ENCODE measurements at places on chromosomes 5 and 9. TPM values are rescaled to one million over a fixed set of nuclear protein-coding genes. Genes with fewer than 3 reads are reported as not detected.

SYNPO gene
- total RNA-seq: 62.9 TPM

ANKRD31 gene
- total RNA-seq: 0.05 TPM

HMCN2 gene
- 20.1 TPM for total RNA-seq

IFNB1 gene
- not detected for total RNA-seq

ZNF169 gene
- total RNA-seq: 10.0 TPM

NMUR2 gene
- total RNA-seq: not detected

DNA sequence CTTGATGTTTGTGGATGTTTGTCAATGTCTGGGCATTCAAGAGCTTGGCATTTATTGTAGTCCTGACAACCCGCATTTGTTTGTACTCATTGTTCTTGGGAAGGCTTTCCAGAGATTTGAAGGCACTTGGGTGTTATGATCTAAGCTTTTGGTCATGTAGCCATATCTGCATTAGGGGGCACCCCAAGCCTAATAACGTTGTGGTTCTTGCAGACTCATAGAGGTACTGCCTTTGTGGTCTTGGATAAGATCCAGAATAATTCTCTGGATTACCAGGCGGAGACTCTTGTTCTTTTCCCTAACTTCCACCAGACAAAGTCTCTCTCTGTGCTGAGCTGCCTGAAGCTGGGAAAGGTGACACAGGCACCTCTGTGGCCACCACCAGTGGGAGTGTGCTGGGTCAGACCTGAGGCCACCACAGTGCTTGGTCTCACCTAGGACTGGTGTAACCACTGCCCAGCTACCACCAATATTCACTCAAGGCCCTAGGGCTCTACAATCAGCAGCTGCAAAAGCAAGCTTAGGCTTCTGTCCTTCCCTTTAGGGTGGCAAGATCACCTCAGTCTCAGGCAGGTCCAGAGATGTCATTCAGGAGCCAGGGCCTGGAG, 144.4 kb upstream of the TAS2R1 start:
- no peak overlapping the region for H3K4me3 ChIP-seq
- H3K4me1 ChIP-seq: no peaks in the 10 kb centered on the region
- H3K27me3 ChIP-seq: no peaks in the 10 kb centered on the region
- no peak for DNase-seq
- no peaks in the 10 kb centered on the region for H3K36me3 ChIP-seq

GRCh38 chr9:128143525-128144238, 5.6 kb upstream of the LCN2 start:
- no peaks in the 10 kb centered on the region for H3K27me3 ChIP-seq
- H3K4me3 ChIP-seq: no peak overlapping the region
- H3K36me3 ChIP-seq: no peaks in the 10 kb centered on the region

DNA sequence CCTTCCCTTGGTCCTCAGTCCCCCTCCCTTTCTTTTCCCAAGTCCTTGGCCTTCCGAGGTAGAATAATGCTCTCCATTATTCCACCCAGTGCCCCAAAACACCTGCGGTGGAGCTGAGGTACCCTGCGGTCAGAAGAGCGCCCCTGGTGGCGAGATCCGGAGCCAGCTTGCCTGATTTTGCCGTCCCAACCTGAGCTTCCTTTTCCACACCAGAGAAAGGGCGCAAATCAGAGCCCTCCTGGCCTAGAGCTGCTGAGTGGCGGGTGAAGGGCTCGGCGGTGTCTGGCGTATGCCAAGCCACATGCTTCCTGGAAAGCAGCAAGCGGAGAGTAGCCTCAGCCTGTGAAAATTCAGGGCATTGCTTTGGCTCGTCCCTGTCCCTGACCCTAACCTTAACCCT, 21.1 kb upstream of the CARTPT start:
- no peak overlapping the region for H3K27ac ChIP-seq
- H3K27me3 ChIP-seq: no peaks in the 10 kb centered on the region
- no peak overlapping the region for H3K4me3 ChIP-seq
- no peaks in the 10 kb centered on the region for H3K36me3 ChIP-seq
- no peak for DNase-seq

GRCh38 chr9:130073373-130073772, 19.7 kb downstream of the GPR107 start:
- no peak overlapping the region for H3K4me3 ChIP-seq
- no peaks in the 10 kb centered on the region for H3K27me3 ChIP-seq
- peaks cover 10% of the 10 kb centered on the region for H3K36me3 ChIP-seq

DNA sequence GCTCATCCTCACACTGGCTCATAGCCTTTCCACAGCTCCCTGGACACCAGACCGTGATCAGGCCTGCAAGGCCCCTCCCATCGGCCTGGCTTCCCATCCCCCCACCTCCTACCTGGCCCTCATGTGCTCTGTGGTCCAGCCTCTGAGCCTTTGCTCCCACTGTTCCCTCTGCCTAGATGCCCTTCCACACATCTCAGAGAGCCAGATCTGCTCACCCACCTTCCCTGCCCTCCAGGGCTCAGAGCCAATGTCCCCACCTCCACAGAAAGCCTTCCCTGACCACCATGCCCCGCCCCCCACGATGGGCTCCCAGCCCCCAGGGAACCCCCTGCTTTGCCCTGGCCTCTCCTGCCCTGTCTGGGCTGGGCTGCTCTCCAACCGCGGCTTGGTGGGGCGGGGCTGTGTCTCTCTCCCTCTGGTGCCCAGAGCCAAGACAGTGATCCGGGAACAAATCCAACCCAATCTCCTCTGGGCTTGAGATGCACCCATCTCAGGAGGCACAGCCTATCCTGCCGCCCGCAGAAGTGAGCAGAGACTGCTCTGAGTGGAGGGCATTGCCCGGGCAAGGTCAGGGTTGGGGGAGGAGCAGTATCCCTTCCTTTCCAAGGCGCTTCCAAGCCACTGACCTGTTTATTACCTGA, 1.6 kb downstream of the NINJ1 start:
- H3K4me1 ChIP-seq: peaks cover 23% of the 10 kb centered on the region
- H3K36me3 ChIP-seq: no peaks in the 10 kb centered on the region
- DNase-seq: peak; percentile 75
- H3K27me3 ChIP-seq: no peaks in the 10 kb centered on the region

- no peak overlapping the region for H3K27ac ChIP-seq
- H3K36me3 ChIP-seq: no peaks in the 10 kb centered on the region
- no peaks in the 10 kb centered on the region for H3K4me1 ChIP-seq
Measured at GRCh38 chr9:4276856-4277255, 23.0 kb downstream of the GLIS3 start.

DNA sequence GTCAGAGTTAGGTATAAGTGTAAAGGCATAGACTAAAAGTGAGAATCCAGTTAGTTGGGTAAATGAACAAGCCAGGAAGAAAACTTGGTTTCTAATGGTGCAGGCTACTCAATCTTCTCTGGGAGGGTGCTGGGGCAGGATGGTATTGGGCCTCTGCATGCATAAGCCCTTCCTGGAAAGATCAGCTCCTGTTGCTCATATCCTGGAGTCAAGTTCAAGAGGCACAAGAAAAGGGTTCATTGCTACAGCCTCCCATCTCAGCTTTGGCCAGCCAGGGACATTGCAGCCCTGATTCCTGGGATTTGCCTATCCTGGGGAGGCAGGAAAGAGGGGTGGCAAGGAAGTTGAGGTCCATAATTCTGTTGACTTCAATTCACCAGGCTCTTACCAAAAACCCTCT, 40.7 kb upstream of the ATP6V1G1 start:
- no peaks in the 10 kb centered on the region for H3K4me1 ChIP-seq
- no peak for DNase-seq
- no peak overlapping the region for H3K27ac ChIP-seq
- no peak overlapping the region for H3K4me3 ChIP-seq
- H3K27me3 ChIP-seq: no peaks in the 10 kb centered on the region

GRCh38 chr5:135657536-135658305, 78.9 kb upstream of the CXCL14 start:
- no peaks in the 10 kb centered on the region for H3K36me3 ChIP-seq
- DNase-seq: no peak
- H3K27ac ChIP-seq: no peak overlapping the region
- no peaks in the 10 kb centered on the region for H3K27me3 ChIP-seq
- H3K4me1 ChIP-seq: no peaks in the 10 kb centered on the region
- H3K4me3 ChIP-seq: no peak overlapping the region

DNA sequence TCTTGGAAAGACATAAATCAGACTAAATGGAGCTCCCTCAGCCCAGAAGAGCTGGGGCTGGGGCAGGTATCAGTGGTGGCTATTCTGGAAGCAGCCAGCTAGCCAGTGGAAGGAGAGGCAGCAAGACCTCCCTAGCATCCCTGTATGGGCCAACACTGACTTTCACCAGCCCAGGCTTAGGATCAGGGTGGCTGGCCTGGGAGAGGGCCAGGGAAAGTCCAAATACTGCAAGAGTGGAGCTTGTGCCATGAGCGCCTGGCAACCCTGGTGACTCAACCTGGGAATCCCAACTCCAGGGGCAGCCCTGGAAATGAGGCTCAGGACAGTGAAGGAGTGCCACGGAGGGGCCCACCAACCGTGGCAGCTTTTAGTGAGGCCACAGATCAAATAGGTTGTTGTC, 7.6 kb upstream of the IRF1 start:
- peak; percentile 26 for DNase-seq
- peak overlapping the region; percentile 91 for H3K27ac ChIP-seq
- H3K36me3 ChIP-seq: no peaks in the 10 kb centered on the region
- H3K4me1 ChIP-seq: peaks cover 31% of the 10 kb centered on the region

GRCh38 chr9:93477397-93477796, 24.0 kb upstream of the FAM120AOS start:
- no peak for DNase-seq
- no peak overlapping the region for H3K4me3 ChIP-seq
- H3K4me1 ChIP-seq: peaks cover 6% of the 10 kb centered on the region
- H3K27ac ChIP-seq: peak overlapping the region; percentile 52

GRCh38 chr5:130024006-130024405, 119.7 kb downstream of the CHSY3 start:
- no peak overlapping the region for H3K27ac ChIP-seq
- DNase-seq: no peak
- H3K4me1 ChIP-seq: no peaks in the 10 kb centered on the region
- H3K27me3 ChIP-seq: no peaks in the 10 kb centered on the region

DNA sequence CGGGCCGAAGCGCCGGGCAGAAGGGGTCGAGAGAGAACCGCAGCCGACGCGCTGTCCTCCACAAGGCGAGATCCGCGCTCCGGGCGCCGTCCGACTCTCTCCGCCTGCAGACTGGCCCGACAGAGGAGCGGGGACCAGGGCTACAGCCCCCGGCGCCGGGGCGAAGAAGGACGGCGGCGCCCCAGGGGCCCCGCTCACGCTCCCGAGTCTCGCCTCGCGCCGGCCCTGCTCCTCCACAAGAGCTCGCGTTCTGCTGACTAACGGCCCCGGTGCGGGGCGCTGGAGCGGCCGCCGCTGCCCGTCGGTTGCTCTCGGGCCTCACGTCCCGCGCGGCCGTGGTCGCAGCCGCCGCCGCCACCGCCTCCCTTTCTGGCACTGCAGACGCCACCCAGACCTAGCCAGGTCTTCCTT, 338 bp downstream of the ABHD17B start:
- peak overlapping the region; percentile 93 for H3K27ac ChIP-seq
- H3K36me3 ChIP-seq: no peaks in the 10 kb centered on the region
- peak overlapping the region; percentile 77 for H3K4me3 ChIP-seq
- H3K4me1 ChIP-seq: no peaks in the 10 kb centered on the region
- H3K27me3 ChIP-seq: no peaks in the 10 kb centered on the region
- no peak for DNase-seq

DNA sequence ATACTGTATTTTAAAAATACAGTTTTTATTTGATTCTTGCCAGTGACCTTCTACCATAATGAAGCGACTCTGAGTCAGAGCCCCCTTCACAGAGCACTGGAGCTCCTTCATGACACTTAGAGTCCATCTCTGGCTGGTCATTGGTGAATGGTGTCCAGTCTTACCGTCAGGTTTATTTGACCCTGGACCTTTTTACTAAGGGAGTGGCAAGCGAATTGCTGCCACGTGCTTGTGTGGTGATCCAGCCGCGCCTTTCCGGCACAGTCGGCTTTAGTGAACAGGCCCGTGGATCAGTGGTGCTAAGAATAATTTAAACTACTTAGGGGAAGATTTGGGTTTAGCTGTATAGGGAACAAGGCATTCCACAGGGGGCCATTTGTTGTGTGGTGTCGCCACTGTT, 48.5 kb downstream of the PRRC2B start:
- H3K4me3 ChIP-seq: no peak overlapping the region
- H3K27ac ChIP-seq: no peak overlapping the region
- no peak for DNase-seq
- H3K36me3 ChIP-seq: peaks cover 22% of the 10 kb centered on the region

DNA sequence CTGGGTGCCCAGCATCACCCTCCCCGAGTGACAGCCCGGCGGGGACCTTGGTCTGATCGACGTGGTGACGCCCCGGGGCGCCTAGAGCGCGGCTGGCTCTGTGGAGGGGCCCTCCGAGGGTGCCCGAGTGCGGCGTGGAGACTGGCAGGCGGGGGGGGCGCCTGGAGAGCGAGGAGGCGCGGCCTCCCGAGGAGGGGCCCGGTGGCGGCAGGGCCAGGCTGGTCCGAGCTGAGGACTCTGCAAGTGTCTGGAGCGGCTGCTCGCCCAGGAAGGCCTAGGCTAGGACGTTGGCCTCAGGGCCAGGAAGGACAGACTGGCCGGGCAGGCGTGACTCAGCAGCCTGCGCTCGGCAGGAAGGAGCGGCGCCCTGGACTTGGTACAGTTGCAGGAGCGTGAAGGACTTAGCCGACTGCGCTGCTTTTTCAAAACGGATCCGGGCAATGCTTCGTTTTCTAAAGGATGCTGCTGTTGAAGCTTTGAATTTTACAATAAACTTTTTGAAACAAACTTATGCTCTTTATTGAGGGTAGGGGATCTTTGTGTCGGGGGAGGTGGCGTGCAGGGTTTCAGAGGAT, 1.3 kb downstream of the GADD45G start:
- H3K4me1 ChIP-seq: no peaks in the 10 kb centered on the region
- peak overlapping the region; percentile 95 for H3K4me3 ChIP-seq
- peak; percentile 81 for DNase-seq

DNA sequence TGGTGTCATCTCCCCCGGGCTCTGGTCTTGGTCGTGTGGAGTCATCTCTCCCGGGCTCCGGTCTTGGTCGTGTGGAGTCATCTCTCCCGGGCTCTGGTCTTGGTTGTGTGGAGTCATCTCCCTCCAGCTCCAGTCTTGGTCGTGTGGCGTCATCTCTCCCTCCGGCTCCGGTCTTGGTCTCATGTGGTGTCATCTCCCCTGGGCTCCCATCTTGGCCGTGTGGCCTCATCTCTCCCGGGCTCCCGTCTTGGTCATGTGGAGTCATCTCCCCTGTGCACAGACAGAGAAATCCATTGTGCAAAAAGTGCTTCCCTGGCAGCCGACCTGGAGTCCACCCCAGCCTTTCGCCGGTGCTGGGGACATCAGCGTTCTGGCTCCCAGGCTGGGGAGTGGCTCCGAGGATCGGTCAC, 91.1 kb upstream of the CACNA1B start:
- H3K27me3 ChIP-seq: no peaks in the 10 kb centered on the region
- no peak for DNase-seq
- H3K27ac ChIP-seq: no peak overlapping the region
- peaks cover 6% of the 10 kb centered on the region for H3K4me1 ChIP-seq
- H3K4me3 ChIP-seq: no peak overlapping the region

DNA sequence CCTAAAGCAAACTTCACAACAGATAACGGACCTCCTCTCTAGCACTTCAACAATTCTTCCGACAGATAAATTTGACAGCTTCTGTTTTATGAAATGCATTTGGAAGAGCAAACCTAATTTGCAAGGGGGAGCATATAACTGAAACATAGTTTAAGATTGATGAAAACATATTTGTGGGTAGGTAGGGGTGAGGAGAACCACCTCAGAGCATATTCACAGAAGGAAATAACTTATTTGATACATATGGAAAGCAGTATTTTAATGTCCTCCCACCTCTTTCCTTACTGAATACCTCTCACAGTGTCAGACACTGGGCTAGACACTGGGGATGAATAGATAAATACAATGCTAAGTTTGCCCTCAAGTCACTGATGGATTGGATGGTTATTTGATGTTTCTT, 384.8 kb downstream of the MAT2B start:
- no peak for DNase-seq
- no peaks in the 10 kb centered on the region for H3K36me3 ChIP-seq
- no peak overlapping the region for H3K4me3 ChIP-seq
- H3K27ac ChIP-seq: no peak overlapping the region
- H3K4me1 ChIP-seq: no peaks in the 10 kb centered on the region
- H3K27me3 ChIP-seq: no peaks in the 10 kb centered on the region
